ENCODE measurements at places on chromosomes 2 and 18.

- no peak for DNase-seq
Observed at GRCh38 chr2:213932-214693, 49.7 kb downstream of the SH3YL1 start.

DNA sequence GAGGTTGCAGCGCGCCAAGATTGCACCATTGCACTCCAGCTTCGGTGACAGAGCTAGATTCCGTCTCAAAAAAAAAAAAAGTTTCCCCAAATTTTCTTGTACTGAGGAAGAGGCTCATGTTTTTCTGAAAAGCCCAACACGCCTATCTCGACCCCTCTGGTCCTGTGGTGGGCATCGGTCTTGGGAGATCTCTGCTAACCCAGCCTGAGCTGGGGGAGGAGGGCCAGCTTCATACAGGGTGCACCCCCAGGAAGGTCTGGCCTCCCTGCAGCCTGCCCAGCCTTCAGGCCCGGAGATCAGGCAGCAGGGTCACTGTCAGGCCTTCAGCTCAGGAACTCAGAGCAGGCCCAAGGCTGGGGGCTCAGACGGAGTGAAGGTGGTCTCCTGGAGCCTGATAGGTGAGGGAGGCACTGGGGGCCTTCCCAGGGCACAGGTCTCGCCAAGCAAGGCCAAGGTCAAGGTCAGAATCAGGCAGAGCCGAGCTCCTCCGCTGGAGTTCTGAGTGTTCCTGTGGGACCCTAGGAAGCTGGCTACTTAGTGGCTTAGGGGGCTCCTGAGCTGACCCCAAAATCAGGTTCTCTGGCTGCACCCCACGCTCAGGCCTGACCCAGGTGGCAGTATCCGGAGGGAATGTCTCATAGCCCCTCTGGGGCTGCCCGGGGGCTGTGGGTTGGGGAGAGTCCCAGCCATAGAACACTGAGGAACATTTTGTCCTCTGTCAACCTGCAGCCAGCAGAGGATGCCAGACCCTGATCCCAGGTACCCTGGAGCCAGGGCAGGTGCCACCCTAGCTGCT, 37.9 kb upstream of the SMAD7 start:
- no peak for DNase-seq

DNA sequence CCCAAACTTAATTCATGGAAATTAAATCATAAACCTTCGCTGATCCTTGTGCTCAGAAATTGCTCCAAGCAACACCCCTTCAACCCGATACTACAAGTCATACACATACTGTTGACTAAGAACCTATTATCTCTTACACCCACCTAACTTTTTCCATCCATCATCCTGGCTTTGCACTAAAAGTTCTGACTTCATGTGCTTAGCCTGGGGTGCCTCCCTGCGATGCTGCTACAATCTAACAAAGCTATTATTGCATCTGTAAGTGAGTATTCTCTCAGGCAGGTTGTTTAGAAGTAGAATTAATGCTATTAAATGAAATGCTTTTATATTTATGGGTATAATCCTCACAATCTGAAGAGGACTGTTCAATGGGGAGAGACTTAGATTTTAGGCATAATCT, 619.8 kb downstream of the CCDC85A start:
- DNase-seq, result no peak

DNA sequence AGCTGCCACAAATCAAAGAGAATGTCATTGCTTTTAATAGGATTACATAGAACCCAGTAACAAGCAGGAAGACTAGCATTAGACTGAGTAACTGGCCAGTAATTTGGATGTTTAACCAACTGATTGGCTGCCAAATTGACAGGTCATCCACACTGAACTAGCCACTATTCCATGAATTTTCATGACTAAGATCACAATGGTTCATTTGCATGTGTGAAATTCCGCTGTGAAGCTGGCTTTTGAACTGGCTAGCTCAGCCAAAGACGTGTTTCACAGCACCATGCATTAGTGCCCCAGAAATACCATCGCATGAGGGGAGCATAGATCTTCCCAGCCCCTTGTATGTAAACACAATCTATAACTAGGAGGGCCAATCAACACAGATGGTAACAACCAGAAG, 649.8 kb downstream of the ARHGAP15 start:
- no peak for DNase-seq

GRCh38 chr2:147495734-147496133, 349.1 kb upstream of the ACVR2A start:
- no peak for DNase-seq

GRCh38 chr2:236415684-236416444, 151.7 kb upstream of the ASB18 start:
- DNase-seq, result no peak

DNA sequence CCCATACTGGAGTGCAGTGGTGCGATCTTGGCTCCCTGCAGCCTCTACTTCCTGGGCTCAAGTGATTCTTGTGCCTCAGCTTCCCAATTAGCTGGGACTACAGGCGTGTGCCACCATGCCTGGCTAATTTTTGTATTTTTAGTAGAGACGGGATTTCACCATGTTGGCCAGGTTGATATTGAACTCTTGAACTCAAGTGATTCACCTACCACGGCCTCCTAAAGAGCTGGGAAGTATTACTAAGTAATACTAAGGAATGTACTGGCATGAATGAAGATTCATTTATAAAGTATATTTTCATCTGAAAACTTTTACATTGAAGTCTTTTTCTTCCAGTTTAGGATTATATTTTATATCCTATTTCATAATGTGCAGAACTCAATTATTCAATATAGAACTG, 38.1 kb downstream of the NUP35 start:
- DNase-seq, result no peak

GRCh38 chr2:46337208-46337994, 40.2 kb downstream of the EPAS1 start:
- no peak for DNase-seq

DNA sequence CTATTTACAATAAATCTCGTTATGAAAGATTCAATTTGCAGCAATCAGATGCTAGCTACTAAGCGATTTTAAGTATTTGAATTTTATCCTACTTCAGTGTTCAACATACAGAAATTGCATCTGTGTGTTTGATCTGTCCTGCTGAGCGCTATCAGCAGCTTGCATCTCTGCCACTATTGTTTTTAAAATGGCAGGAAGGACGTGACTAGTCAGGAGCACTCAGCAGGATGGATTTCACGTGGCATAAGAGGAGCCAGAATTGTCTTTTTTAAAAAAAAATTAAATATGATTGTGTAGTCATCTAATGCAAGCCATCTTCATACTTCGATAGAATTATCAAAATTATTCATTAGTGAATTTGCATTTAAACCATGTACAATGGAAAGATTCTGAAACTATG, 2.8 kb upstream of the KLHL14 start:
- DNase-seq, result no peak

DNA sequence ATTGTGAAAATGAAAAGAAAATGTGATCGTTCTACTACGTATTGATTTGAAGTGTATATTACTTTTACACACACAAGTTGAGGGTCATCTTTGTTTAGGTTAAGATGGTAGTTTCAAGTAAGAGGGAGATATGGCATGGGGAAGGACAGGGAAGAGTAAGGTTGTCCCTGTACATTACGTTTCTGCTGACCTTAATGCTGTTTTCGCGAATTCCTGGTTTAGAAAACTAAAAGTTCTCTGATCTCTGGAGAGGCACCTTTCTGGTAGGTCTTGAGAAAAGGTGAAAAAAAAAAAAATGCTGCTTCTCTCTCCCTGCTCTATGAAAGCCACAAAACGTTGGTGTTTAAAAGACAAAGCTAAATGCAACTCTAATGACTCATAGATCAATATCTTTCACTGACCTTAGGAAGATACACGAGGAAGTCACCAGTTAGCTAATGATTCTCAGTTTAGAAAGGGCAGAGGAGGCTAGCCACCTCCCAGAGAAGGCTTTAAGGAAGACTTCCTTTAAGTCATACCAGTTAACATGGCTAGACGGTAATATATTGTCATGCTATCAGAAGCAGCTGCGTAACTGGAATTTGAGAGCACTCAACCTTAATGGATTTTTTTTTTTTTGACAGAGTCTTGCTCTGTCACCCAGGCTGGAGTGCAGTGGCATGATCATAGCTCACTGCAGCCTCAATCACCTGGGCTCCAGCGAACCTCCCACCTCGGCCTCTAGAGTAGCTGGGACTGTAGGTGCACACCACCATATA, 13.2 kb downstream of the TXNDC2 start:
- no peak for DNase-seq

DNA sequence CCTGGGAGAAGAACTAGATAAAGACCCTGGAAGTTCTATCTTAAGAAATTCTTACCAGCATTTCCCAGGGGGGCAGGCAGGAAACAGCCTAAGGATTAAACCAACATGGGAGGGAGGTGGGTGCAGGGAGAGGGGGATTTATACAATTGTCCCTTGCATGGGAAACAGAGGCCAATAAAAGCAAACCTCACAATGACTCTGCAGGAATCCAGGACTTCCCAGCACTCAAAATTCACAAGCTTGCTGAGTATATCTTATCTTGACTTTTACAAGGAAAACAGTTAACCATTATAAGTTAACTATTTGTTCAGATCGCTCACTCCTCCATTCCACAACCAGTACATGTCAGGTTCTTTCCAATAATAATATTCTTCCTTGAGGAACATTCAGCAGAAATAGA, 241.3 kb downstream of the MREG start:
- no peak for DNase-seq

DNA sequence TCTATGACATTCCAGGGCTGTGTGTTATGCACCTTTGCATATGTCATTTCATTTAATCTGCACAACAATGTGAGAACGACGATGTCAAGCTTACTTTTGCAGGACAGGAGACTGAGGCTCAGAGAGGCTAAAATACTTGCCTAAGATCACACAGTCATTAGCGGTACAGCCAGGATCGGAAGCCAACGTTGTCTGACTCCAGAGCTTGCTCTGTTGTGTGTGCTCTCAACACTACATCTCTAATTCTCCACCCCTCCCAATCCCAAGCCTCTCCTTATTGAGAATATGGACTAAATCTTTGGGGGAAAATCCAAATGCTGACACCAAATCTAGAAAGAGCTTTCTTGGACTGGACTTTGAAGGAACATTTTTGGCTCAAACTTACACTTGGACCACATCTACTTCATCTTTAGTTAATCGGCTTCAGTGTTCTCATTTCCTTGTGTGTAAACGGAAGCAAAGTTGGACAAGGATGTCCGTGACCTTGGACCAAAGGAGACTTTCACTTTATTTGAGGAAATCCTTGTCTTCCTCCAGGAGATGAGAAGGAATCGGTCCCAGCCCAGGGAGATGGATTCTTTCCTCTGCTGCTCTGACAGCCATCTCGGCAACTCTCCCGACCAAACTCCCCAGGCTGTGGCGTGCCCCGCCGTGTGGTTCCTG, 242.4 kb downstream of the LPIN1 start:
- no peak for DNase-seq

GRCh38 chr2:105853354-105854088, 108.8 kb downstream of the NCK2 start:
- no peak for DNase-seq

GRCh38 chr18:26327062-26327461, 100.8 kb downstream of the TAF4B start:
- no peak for DNase-seq

DNA sequence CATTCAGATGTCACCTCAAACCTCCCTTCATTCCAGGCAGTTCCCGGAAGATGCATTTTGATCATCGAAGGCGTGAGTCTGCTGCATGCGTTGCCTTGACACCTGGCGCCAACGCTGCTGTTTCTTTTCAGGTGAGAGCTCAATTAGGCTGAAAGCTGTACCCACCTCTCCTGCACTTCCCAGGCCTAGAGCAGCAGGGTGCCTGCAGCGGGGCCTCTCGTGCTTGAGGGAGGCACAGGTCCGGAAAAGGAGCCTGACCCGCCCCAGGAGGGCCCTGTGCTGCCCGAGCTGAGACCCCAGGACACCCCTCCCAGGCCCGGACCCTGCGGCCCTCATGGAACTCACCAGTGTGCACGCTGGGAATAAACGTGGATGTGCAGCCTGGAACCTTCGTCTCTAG, 31.4 kb upstream of the KCNG2 start:
- DNase-seq, result no peak

DNA sequence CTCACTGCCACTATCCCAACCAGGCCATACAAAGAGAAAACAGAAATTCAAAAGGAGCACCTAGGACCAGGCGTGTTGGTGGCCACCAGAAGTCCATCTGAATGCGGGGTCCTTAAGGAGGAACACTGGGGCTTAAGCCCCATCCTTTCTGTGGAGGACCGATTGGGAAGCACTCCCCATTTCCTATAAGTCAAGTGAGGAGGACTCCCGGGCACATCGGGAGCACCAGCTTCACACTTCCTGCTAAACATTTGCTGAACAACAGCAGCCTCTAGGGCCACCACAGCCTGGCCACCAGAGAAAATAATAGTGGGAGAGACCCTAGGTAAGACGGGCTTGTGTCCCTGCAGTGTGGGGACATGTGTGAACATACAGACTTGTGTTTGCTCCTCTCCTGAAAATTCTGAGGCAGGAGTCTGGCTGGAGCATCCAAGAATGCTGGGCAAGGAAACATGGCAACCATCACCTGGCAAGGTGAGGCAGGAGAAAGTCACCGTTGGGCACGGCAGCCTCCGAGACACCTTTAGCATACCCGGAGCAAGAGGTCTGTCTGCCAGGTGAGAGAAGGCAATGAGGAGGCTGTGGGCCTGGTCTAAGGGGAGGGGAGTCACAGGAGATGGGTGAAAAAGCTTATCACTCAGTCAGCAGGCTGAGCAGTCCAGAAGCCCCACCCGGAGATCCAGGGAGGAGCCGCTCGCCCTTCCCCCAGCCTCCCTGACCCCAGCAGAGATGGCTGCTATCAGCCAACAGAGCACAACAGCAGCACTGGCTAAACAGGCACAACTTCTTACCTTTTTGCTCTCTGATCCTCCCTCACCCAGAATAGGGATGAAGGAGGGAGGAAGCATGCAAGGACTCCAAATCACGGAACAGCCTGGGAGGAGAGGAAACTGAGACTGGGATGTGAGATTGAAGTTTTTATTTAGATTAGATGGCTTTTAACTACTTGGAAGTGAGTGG, 282.3 kb downstream of the EIPR1 start:
- DNase-seq, result no peak

GRCh38 chr2:241950413-241951315, 81.1 kb downstream of the RTP5 start:
- peak; percentile 74 for DNase-seq

GRCh38 chr2:58291726-58292438, 50.8 kb upstream of the FANCL start:
- no peak for DNase-seq

GRCh38 chr2:11482473-11483035, 16.6 kb upstream of the E2F6 start:
- DNase-seq, result no peak

- peak; percentile 67 for DNase-seq
Observed at GRCh38 chr2:120760446-120761135, 24.9 kb downstream of the GLI2 start.

- no peak for DNase-seq
Observed at GRCh38 chr2:170002096-170002495, 174.8 kb downstream of the UBR3 start.

GRCh38 chr2:151568501-151568900, 158.8 kb downstream of the RIF1 start:
- no peak for DNase-seq

DNA sequence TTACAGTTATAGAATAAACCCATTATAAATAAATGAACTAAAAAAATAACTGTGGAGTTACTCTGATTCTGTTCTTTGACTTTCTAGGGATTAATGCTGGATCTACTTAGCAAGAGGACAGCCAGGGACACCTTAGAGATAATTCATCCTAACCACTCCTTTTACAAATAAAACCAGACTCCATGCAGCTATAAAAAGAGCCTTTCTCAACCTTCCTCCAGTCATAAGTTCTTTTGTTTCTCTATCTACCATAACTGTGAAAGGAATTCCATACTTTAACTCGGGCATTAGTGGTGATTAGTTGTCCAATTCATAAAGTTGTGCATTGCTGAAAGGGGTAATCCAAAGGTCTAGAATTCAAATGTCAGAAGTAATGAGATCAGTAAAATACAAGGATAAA, 682.4 kb downstream of the DPP10 start:
- DNase-seq, result no peak

All from tibial nerve (tissue), 4 donors.